ENCODE measurements at places on chromosomes 13 and 19.

- no peak for DNase-seq
Measured at GRCh38 chr13:100855151-100855550, 180.6 kb upstream of the TMTC4 start.

- DNase-seq: peak; percentile 33
Measured at GRCh38 chr13:110957181-110957884, 42.5 kb upstream of the ANKRD10 start.

- DNase-seq: no peak
Measured at GRCh38 chr13:90908792-90909191, 438.7 kb upstream of the MIR17HG start.

DNA sequence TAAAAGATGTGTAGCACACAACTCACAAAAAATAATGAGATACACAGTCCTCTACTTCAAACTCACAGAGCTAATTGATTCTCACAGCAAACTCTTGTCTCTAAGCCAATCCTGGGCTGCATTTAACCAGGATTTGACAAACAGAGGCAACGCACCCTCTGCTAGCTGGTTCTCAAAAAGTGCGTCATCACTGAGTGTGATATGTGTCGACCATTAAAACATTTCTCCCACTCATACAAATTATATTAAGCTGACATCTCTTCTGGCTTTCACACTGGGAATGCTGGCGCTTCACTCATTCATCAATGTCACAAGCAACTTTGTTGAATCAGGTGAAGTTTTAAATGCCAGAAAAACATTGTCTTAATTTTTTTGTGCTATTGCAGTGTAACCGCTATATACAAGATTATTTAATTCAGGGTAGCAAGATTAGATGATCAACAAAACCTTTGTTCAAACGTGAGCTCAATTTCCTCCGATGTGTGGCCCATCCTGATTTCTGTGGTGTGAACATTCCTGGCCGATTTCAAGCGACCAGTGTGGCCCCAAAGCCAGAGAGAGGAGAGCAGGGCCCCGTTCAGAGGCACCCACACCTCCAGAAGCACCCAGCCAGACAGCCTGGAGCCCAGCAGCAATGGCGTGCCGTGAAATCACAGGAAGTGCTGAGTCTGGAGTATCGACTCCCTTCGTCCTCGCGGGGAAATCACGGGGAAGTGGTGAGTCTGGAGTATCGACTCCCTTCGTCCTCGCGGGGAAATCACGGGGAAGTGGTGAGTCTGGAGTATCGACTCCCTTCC lies 49.4 kb downstream of the RASA3 start:
- DNase-seq: peak; percentile 59

- DNase-seq: peak; percentile 74
Measured at GRCh38 chr19:12840091-12841079, 2.1 kb downstream of the MAST1 start.

- DNase-seq: no peak
Measured at GRCh38 chr19:38734176-38734425, 10.2 kb downstream of the CAPN12 start.

GRCh38 chr13:49869519-49869918 lies 66.6 kb downstream of the SPRYD7 start:
- DNase-seq: peak; percentile 47

DNA sequence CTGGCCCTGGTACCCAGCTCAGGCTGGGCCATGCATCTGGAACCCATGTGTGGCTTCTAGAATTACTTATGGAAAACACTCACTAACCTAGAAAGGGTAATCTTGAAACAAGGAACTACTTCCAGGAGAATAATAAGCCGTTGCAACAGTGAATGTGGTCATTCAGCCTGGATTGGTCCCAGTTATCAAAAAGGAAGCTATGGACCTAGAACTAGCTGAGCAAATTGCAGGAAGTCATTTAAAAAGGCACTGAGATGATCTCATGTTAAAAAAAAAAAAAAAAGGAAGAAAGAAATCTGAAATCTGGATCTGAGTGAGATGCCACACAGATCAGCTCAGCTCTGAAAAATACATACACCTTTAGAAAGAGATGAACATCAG lies 59.6 kb downstream of the DCT start:
- peak; percentile 45 for DNase-seq

- DNase-seq: no peak
Measured at GRCh38 chr19:13610039-13610691, 103.9 kb upstream of the CACNA1A start.

- DNase-seq: peak; percentile 89
Measured at GRCh38 chr13:43804461-43805070, 17.8 kb upstream of the ENOX1 start.

GRCh38 chr13:94658926-94659597 lies 53.3 kb downstream of the SOX21 start:
- DNase-seq: peak; percentile 5

DNA sequence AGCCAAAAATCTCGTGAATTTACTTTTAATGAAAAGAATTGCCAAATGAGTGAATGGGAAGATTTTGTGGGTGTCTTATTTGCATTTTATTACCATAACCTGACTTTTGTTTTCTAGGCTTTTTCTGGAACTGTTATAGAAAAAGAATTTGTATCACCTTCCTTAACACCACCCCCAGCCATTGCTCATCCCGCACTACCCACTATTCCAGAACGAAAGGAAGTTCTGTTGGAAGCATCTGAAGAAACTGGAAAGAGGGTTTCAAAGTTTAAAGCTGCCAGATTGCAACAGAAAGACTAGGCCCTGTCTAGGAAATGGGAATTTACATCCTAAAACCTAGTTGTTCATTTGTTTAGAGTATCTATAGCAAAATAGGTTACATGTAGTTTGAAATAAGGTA lies 72.7 kb downstream of the URI1 start:
- no peak for DNase-seq

GRCh38 chr19:16325641-16326400 lies 1.2 kb downstream of the KLF2 start:
- DNase-seq: no peak

GRCh38 chr13:113468472-113469201 lies 15.3 kb upstream of the ADPRHL1 start:
- DNase-seq: no peak

GRCh38 chr19:10899151-10899653 lies 27.8 kb downstream of the CARM1 start:
- DNase-seq: no peak

Measured in fibroblast of mammary gland (primary cell).